ENCODE measurements at places on chromosomes 12 and 14. TPM values are rescaled to one million over a fixed set of nuclear protein-coding genes. Genes with fewer than 3 reads are reported as not detected.

DNA sequence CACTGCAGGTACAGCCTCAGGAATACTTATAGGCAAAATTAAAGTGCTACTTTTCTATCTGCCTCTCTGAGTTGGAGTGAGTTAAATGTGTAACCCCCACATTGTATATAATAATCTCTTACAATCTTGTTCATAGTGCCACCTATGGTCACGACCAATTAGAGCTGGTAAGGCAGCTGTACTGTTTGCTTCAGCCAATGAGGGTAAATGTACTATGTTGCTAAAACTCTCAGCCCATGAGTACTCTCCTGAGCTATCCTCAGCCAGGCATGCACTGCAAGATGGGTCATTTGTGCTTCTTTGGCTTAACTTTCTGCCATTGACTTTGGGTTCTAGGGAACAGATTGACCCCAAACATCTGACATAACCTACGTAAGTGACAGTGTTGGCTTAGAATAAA is 15.0 kb upstream of the MDM2 start:
- H3K4me3 ChIP-seq = no peak overlapping the region
- H3K4me1 ChIP-seq = no peaks in the 10 kb centered on the region
- H3K36me3 ChIP-seq = no peaks in the 10 kb centered on the region
- H3K27me3 ChIP-seq = no peaks in the 10 kb centered on the region
- H3K27ac ChIP-seq = no peak overlapping the region

DNA sequence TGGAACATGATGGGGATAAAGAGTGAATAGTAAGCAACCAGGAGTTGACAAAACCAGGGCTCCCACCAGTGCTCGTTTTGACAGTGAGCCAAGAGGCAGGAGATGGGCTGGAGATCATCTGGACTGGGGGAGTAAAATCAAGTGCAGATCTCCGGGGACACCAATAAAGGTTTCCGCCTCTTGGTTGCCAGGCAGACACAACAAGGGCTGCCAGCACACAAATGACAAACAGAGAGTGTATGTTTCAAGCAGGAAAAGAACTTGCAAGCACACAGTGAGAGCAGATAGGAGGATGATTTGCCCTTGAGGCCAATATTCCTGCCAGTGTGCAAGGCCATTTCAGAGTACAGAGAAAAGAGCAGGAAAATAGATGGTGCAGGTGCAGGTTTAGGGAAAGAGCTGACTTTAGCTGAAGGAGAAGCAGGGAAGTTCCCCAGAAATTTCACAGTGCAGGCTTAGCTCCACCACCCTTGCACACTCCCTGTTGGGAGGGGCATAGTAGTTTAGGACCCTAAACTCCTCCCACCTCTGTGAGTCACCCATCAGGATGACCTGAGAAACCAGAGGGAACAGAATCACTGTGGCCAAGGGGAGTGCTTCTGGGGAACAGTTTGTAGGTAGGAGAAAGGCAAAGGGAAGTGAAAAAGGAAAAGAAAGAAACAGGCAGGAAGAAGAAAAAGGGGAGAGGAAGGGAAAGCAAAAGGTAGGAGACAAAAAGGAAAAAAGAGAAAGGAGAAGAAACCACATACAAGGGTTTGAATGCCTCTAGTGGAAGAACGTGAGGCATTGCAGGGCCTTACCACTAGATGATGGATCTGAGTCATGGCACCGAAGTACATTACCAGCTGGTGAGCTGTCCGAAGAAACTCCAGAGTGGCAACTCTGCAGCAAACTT is 404.4 kb downstream of the SLC6A15 start:
- no peaks in the 10 kb centered on the region for H3K27me3 ChIP-seq
- no peaks in the 10 kb centered on the region for H3K36me3 ChIP-seq
- no peaks in the 10 kb centered on the region for H3K4me1 ChIP-seq

- H3K4me1 ChIP-seq = peaks cover 5% of the 10 kb centered on the region
- H3K27me3 ChIP-seq = no peaks in the 10 kb centered on the region
- H3K27ac ChIP-seq = no peak overlapping the region
- DNase-seq = no peak
Measured at GRCh38 chr12:62265511-62265910, 5.3 kb downstream of the USP15 start.

Gene ESPL1
- 0.26 TPM for total RNA-seq

- no peak overlapping the region for H3K27ac ChIP-seq
- DNase-seq = no peak
- no peaks in the 10 kb centered on the region for H3K36me3 ChIP-seq
- H3K4me1 ChIP-seq = no peaks in the 10 kb centered on the region
- no peak overlapping the region for H3K4me3 ChIP-seq
Measured at GRCh38 chr12:117818400-117818799, 150.4 kb downstream of the KSR2 start.

- H3K4me3 ChIP-seq = no peak overlapping the region
- H3K27ac ChIP-seq = no peak overlapping the region
- H3K4me1 ChIP-seq = peaks cover 3% of the 10 kb centered on the region
- DNase-seq = peak; percentile 75
- H3K27me3 ChIP-seq = no peaks in the 10 kb centered on the region
Measured at GRCh38 chr14:59354666-59355065, 110.5 kb downstream of the GPR135 start.

Gene USP44
- 27.4 TPM for total RNA-seq

DNA sequence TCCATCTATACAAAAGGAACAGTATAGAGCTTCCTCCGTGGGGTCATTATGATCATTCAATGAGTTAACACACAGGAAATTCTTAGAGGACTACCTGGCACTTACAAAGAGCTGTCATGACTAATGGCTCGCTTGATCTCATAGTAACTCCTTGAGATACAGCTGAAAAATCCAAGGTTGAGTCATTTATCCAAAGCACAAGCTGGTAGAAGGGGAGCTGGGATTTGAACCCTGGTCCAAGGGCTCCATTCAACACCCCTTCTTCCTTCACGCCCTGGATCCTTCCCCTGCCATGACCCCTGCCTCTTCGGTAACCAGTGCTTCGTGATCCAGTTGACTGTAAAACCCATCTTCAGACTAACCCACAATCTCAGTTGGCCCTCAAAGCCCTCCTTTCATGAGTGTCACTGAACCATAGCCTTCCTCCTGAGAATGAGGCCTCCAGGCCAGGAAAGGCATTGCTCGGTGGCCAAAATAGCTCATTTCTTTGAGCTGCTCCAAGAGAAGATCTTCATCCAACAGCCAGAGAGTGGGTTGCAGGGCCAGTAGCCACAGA is 7.8 kb downstream of the ZFP36L1 start:
- no peaks in the 10 kb centered on the region for H3K27me3 ChIP-seq
- H3K4me3 ChIP-seq = no peak overlapping the region
- peaks cover 27% of the 10 kb centered on the region for H3K4me1 ChIP-seq
- peaks cover 17% of the 10 kb centered on the region for H3K36me3 ChIP-seq
- peak overlapping the region; percentile 60 for H3K27ac ChIP-seq
- DNase-seq = peak; percentile 93

GRCh38 chr12:54398995-54399793 is 14.7 kb upstream of the ZNF385A start:
- DNase-seq = peak; percentile 67
- peaks cover 58% of the 10 kb centered on the region for H3K36me3 ChIP-seq
- no peaks in the 10 kb centered on the region for H3K27me3 ChIP-seq
- H3K4me1 ChIP-seq = no peaks in the 10 kb centered on the region
- H3K4me3 ChIP-seq = no peak overlapping the region

DNA sequence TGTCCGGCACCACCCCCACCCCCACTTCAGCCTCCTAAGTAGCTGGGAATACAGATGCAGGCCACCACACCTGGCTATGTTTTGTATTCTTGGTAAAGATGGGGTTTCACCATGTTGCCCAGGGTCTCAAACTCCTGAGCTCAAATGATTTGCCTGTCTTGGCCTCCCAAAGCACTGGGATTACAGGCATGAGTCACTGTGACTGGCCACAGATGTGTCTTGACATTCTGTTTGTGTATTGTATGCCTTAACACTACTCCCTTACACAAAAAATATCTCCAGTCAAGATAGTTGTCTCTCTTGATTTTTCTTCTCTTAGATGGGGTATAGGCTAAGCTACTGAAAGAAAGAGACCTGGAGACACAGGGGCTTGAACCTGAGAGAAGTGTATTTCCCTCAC is 17.6 kb downstream of the CLEC14A start:
- H3K4me1 ChIP-seq = peaks cover 2% of the 10 kb centered on the region
- H3K27me3 ChIP-seq = no peaks in the 10 kb centered on the region
- peak; percentile 61 for DNase-seq
- H3K4me3 ChIP-seq = no peak overlapping the region

DNA sequence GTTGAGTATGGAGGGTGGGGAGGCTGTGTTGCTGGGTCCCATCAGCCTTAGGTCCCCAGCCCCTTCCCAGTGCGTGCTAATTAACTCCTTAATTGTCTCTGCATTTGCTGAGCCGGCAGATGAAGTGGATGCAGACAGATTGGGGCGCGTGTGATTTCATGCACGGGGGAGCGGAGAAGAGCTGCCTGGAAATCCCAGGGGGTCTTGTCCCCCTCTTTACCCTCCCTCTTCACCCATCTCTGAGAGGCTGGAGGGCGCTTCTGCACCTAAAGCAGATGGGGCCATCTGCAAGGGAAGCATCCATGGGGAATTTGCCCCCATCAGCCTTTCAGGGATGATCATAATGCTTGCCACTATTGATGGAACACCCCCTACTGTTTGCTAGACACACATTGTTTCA is 4.4 kb upstream of the ASIC1 start:
- H3K27me3 ChIP-seq = peaks cover 36% of the 10 kb centered on the region
- no peak overlapping the region for H3K27ac ChIP-seq
- no peak for DNase-seq

Gene EML1
- 36.2 TPM for total RNA-seq

- H3K27me3 ChIP-seq = no peaks in the 10 kb centered on the region
- H3K36me3 ChIP-seq = no peaks in the 10 kb centered on the region
- no peak overlapping the region for H3K27ac ChIP-seq
- no peak for DNase-seq
Measured at GRCh38 chr14:56065621-56066290, 52.5 kb upstream of the PELI2 start.

DNA sequence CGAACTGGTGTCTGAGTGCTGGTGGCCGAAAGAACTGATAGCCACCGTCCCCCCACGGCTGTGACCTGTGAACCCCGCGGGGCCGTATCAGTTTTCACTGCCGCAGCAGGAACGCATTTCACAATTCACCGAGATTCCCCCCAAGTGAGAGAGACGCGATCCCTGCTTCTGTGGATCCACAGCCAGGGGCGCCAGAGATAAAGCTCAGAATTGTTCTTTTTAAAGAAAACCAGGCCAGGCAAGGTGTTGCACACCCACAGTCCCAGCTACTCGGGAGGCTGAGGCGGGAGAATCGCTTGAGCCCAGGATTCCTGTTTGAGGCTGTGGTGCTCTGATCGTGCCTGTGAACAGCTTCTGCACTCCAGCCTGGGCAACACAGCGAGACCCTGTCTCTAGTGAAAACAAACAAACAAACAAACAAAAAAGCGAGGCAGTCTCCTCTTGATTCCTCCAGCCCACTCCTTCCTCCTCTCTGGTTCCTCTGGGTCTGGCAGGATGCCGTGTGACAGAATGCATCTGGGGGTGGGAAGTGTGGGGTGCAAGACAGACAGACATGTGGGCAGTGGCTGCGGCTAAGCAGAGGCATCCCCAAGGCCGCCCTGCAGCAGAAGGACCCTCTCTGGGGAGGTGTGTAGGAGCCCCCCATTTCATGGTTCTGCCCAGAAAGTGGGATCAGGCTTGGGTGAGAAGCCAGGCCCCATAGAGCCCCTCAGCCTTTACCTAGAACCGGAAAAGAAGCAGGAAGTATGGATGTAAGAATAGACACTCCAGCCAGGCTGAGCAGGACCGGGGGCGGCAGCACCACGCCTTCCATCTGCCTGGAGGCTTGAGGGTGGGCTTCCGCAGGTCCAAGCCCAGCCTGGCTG is 39.2 kb upstream of the PPP1R13B start:
- H3K27me3 ChIP-seq = no peaks in the 10 kb centered on the region
- no peaks in the 10 kb centered on the region for H3K4me1 ChIP-seq
- no peaks in the 10 kb centered on the region for H3K36me3 ChIP-seq
- no peak overlapping the region for H3K4me3 ChIP-seq

DNA sequence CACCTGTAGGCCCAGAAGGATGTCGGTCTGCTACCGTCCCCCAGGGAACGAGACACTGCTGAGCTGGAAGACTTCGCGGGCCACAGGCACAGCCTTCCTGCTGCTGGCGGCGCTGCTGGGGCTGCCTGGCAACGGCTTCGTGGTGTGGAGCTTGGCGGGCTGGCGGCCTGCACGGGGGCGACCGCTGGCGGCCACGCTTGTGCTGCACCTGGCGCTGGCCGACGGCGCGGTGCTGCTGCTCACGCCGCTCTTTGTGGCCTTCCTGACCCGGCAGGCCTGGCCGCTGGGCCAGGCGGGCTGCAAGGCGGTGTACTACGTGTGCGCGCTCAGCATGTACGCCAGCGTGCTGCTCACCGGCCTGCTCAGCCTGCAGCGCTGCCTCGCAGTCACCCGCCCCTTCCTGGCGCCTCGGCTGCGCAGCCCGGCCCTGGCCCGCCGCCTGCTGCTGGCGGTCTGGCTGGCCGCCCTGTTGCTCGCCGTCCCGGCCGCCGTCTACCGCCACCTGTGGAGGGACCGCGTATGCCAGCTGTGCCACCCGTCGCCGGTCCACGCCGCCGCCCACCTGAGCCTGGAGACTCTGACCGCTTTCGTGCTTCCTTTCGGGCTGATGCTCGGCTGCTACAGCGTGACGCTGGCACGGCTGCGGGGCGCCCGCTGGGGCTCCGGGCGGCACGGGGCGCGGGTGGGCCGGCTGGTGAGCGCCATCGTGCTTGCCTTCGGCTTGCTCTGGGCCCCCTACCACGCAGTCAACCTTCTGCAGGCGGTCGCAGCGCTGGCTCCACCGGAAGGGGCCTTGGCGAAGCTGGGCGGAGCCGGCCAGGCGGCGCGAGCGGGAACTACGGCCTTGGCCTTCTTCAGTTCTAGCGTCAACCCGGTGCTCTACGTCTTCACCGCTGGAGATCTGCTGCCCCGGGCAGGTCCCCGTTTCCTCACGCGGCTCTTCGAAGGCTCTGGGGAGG is at the start of gene LTB4R:
Gene LTB4R (plus strand): TSS at position 857 of the 959 bp plus-strand sequence. CDS start 4,150 bp downstream, outside the sequence.
- peak within 1 kb of the TSS; percentile 10 for H3K27ac ChIP-seq
- peaks cover 12% of the 10 kb centered on the region for H3K4me1 ChIP-seq
- peaks cover 2% of the 10 kb centered on the region for H3K36me3 ChIP-seq
- no peaks in the 10 kb centered on the region for H3K27me3 ChIP-seq
